ENCODE measurements at places on chromosomes 11 and 22.

GRCh38 chr11:117627259-117627658 is 169.8 kb downstream of the DSCAML1 start:
- no peak for DNase-seq

DNA sequence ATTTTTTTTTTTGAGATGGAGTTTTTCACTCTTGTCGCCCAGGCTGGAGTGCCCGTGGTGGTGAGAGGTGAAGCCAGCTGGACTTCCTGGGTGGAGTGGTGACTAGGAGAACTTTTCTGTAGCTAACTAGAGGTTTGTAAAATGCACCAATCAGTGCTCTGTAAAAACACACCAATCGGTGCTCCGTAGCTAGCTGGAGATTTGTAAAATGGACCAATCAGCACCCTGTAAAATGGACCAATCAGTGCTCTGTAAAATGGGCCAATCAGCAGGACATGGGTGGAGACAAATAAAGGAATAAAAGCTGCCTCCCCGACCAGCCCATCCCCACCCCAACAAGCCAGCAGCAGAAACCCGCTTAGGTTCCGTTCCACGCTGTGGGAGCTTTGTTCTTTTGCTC is 4.4 kb upstream of the RAPSN start:
- no peak for DNase-seq

GRCh38 chr11:116984186-116984585 is 114.0 kb downstream of the SIK3 start:
- no peak for DNase-seq

DNA sequence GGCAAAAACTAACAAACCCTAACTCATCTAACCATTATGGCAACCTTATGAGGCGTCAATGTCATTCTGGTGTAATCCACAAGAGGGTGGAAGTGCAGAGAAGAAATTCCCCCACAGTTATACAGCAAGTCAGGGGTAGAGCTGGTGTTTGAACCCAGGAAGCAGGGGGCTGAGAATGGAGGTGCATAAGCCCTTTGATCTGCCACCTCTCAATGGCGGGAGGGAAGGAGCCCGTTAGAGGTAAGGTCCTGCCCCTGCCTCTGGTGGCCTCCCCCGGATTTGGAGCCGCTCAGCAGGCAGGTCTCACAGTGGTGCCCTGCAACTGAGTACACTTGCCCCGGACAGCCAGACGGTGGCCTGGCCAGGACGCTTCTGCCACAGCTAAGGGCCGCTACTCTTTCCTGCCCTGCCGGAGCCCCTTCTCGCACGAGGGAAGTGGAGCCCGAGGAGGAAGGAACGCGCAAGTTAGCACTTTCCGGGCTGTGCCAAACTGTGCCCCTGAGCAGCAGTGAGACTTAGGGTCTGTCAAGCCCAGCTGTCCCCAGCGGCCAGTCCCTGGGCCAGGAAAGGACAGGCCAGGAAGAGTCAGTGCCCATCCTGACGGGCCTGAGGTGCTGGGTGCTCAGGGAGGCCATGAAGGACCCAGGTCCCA is 1.1 kb downstream of the FXYD2 start:
- DNase-seq = no peak

DNA sequence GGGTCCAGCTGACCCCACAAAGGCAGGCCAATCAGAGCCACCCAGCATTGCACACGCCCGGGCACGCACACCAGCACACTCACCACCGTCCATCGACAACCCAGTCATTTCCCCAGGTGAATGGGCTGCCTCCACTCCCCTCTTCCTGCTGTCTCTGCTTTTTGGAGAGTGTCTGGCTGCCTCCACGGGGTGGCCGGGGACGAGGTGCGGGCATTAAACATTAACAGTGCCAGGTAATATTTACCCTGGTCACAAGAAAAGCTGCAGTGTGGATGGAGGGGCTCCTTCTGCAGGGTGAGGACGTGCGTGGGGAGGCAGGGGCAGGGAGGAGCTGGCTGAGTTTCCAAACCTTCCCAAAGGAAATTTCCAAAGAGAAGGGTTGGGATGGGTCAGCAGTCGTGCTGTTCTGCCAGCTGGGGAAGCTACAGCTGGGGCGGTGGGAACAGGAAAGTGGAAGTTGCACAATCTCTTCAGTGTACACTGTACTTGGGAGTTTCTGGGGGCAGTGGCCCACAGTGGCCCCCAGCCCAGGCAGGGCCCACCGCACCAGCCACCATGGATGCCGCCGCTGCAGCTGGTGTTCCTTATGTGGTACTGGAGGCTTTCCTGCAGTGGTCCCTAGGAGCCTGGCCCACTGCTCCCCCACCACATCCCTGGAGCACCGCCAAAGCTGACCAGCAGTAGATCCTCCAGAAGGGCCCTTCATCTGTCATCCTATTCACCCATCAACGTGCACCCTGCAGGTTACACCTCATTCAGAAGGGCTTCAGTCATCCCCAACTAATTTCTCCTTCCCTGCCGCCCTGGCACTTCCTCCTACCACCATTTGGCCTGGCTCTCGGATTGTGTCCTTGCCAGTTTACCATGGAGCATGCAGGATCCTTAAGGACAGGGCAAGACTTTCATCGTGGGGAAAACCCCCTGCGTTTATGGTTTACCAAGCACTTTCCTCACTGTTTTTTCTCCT is at the start of gene FXYD2:
Gene FXYD2 (minus strand): TSS at position 174 of the 967 bp plus-strand sequence. CDS start 66 bp downstream, at position 108.
- no peak for DNase-seq

- DNase-seq = no peak
Observed at GRCh38 chr11:115198321-115198741, 305.9 kb downstream of the CADM1 start.

GRCh38 chr11:22273781-22274180 is 64.4 kb upstream of the SLC17A6 start:
- DNase-seq = no peak

DNA sequence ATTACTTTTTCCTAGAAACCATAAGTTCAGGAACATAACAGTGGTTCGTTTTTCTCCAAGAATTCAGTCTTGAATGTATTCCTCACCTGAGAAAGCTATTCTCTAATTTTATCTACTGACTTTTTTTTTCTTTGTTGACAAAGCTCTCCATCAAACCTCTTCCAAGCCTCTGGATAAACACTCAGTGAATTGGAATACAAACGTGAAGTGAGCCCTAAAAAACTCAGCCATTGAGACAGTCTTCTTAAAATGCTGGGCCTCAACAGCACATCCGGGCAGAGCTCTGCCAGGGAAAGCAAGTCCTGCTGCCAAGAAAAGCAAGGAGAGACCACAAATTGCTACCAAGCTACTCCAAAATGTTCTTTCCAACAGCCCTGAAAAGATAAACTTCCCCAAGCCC is 7.7 kb upstream of the SLC1A2 start:
- DNase-seq = peak; percentile 62
